IPS DF 6.9 (cell line): ENCODE measurements at places on chromosomes 2 and 18.

- DNase-seq, result no peak
Observed at GRCh38 chr2:123451542-123451941, 573.5 kb upstream of the CNTNAP5 start.

GRCh38 chr2:137912371-137912770 lies 51.9 kb upstream of the HNMT start:
- no peak for DNase-seq

DNA sequence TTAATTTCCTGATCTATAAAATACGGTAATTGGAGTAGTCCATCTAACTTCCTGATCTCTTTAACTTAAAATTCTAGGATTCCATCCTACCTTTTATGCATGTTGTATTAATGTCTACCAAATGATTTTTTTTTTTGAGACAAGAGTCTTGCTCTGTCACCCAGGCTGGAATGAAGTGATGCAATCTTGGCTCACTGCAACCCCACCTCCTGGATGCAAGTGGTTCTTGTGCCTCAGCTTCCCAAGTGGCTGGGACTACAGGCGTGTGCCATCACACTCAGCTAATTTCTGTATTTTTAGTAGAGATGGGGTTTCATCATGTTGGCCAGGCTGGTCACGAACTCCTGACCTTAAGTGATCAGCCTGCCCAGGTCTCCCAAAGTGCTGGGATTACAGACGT lies 47.8 kb downstream of the CFAP36 start:
- no peak for DNase-seq

DNA sequence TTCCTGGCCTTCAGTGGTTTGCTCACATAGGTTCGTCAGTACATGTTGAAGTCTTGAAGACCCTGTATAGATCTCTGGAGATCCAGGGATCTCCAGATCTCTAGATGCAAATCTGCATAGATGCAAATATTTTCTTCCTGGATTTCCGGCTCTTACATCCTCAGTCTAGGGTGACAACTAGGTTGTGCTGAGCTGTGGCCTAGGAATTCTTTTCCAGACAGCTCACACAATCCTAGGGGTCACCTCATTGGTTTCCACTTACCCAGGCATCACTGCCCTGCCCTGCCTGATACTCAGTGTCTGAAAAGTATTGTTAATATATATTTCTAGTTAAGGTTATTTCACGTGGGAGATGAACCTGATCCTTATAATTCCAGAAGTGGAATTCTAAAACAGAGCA lies 105.1 kb upstream of the TTC27 start:
- DNase-seq, result no peak

DNA sequence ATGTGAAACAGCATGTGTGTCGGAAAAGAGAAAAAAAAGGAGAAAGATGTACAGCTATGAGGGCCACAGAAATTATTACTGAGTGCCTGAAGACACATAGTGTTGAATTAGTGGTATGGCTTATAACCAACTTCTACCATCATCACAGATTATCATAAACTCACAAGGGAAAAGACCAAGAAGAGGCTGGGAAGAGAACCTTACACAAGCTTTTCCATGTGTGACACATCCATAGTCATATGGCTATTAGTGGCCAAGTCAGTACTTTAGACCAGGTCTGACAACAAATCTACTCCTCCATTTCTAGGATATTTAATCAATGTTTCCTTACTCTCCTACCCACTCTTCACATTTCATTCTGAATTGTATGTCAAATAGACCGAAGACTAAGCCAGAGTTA lies 3.5 kb upstream of the GALNT5 start:
- no peak for DNase-seq

- no peak for DNase-seq
Observed at GRCh38 chr2:223856584-223856983, 19.2 kb upstream of the AP1S3 start.

DNA sequence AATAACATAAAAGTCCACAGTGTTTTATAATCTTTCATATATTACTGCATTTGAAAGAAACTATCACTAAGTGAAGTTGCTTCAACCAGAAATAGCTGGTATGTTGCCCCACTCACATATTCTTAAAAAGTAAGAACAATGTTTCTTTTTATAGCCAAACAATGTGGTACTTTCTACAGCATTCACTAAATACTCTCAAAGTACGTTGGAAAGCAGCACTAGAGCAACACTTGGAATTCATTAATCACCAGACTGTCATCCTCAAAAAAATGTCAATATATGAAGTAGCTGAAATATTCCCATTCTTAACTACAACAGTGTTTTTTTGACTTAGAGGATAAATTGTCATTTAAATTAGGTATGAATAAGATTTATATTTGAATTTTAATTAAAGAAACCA lies 32.8 kb downstream of the COBLL1 start:
- no peak for DNase-seq

- no peak for DNase-seq
Observed at GRCh38 chr2:232349946-232350635, 28.5 kb upstream of the ALPP start.

- DNase-seq, result no peak
Observed at GRCh38 chr2:19857806-19858205, 44.0 kb downstream of the TTC32 start.

- no peak for DNase-seq
Observed at GRCh38 chr2:105812180-105813044, 67.7 kb downstream of the NCK2 start.

GRCh38 chr2:56053679-56054078 lies 130.1 kb upstream of the EFEMP1 start:
- no peak for DNase-seq

DNA sequence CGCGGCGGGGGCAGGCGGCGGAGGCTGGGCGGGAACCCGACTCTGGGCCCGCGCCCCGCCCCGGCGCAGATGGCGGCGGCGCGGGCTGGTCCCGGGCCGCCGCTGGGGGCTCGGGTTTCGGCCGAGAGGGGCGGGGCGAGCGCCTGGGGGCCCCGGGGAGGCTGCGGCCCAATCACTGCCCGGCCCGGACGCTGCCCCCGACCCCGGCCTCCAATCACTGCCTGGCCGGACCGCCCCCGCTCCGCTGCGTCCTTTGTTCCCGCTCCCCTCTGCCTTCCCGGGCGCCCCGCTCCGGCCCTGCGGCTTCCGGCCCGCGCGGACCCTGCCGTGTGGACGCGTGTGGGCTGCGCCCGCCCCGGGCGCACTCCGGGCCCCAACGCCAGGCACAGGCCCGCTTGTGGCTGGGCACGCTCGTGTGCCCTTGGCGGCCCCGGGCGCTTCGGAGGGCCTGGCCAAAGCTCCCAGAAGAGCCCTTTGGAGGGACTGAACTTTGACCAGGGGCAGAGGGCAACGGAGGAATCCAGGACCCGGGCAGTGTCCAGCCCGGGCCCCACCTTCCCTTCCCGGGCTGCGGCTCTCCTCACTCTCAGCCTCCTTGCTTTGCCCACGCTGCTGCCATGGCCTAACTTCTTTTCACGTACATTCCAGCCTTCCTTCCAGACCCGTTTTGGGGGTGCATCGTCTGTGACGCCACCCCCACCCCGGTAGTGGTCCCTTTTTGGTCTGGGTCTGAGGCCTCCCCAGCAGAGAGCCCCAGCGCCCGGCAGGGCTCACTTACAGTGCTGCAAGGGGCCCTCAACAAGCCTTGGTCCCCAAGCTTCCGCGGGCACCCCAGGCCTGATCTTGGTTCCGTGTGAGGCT lies 27.1 kb upstream of the PTMA start:
- no peak for DNase-seq

DNA sequence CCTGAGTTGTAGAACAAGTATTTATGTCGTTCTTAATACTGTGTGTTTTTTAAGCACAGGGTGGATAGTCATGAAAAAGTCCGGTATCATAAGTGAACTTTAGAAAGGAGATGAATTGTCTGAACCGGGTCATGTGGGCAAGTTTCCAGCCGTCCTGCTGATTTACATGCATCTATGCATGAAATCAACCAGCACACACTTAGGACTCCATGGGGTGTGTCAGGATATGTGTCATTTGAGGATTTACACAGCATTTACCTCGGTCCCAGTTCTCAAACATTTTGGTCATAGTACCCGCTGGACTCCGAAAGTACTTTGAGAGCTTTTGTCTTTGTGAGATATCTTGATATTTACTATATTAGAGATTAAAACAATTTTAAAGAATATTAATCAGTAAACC lies 47.5 kb upstream of the TWSG1 start:
- no peak for DNase-seq

GRCh38 chr2:100192825-100193224 lies 50.4 kb upstream of the AFF3 start:
- no peak for DNase-seq

DNA sequence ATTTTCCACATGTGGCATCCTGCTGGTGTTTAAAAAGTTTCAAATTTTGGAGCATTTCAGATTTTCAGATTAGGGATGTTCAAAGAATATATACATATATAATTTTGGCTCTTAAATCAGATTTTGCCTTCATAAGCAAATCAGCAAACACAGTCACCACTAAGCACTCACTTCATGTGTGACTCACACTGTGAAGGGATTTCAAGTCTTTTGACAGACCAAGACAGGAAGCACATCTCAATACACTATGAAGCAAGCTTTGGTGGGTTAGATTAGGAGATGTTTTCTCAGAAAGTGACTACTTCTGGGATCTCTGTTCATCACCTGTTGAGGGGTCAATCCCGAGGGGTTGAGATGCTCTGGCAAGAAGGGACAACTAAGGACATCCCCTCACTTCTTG lies 227.8 kb upstream of the RBBP8 start:
- no peak for DNase-seq

DNA sequence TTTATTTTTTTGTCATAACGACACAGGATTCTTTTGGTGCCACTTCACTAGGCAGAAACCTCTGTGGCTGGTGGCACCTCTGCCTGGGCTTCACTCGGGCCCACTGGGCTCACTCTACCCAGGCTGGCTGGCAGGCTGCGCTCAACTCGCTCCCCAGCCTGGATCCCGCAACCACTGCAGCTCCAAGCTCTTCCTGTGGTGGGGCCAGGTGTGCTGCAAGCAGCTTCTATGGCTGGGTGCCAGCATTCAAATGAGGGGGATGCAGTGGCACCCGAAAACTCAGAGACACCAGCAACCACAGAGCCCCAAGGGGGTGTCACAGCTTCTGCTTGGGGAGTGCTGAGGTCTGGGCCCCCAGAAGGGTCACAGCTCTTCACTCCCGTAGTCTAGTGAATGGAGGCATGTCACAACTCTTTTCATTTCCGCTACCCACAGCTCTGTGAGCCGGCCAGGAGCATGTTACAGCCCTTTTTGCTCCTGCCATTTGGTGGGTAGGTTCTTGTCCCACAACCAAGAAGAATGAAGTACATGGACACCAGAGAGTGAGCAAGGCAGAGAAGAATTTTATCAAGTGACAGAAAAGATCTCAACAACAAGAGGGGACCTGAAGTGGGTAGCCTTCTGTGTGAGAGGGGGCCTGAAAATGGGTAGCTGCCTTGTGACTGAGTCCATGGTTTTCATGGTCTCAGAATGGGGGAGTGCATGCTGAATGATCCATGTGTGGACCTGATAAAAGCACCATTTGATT lies 170.1 kb downstream of the UBR3 start:
- no peak for DNase-seq

GRCh38 chr2:73105511-73105971 lies 7.2 kb downstream of the RAB11FIP5 start:
- DNase-seq, result no peak

- DNase-seq, result no peak
Observed at GRCh38 chr18:31950583-31950982, 7.7 kb upstream of the TRAPPC8 start.

GRCh38 chr2:170717991-170718589 lies 3.0 kb downstream of the SP5 start:
- DNase-seq, result no peak

DNA sequence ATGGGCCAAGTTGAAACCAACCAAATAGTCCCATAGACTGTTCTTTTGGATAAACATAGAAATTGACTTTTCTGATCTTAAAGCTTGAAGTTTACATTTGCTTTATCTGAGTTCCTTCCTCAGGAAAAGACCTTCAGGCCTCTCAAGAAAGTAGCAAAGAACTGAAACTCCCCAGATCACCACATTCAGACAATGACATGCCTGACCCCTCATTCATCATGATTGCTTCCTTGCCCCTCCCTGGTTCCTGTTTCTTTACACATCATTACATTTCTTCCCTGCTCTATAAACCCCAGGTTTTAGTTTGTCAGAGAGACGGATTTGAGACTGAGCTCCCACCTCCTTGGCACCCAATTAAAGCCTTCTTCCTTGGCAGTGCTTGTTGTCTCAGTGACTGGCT lies 83.6 kb upstream of the ST3GAL5 start:
- DNase-seq, result no peak

DNA sequence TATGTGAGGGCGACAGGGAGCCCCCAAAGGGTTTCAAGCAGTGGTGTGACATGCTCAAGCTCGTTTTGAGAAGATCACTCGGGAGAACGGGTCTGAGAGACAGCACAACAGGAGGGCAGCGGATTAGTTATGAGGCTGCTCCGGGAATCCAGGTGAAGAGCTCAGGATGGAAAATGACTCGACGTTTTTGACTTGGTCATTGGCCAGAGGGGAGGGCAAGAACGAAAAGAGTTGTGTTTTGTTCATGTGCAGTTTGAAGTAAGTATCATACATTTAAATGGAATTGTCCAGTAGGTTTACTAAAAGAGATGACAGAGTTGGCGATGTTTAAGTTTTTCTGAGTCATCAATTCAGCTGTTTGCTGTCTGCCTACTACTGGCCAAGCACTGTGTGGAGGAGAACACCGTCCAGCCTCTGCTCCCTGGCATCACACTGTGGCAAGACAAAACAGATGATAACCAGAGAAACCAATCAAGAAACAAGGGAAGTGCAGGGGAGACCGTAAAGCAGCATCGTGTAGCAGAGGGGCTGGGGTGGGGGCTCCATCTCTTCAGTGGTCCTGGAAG lies 25.3 kb upstream of the ANXA4 start:
- no peak for DNase-seq

- DNase-seq, result no peak
Observed at GRCh38 chr18:67650686-67651385, 134.3 kb upstream of the DSEL start.
